RPMI7951 (cell line): ENCODE measurements at places on chromosomes 12 and 14.

DNA sequence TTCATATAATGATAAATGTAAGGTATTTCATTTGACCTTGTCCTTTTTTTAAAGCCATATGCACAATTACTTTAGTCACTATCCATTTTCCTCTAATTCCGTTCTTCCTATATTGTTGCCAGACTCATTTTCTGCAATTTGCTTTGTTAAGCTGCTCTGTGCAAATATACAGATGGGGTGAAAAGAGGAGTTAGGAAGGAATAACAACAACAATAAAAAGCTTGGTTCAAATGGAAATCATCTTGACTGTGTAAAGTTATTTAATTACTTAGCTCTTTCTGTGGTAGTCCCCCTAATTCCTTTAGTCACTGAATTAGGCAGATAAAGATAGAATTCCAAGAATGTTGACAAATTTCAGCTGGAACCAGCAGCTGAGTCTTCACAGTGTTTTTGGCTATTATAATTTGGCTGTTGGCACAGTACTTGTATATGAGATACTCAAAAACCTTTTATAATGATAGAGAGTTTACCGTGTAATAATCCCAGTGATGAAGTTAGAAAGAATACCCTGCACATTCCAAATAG lies 838.0 kb downstream of the RPS29 start:
- DNase-seq, result no peak

DNA sequence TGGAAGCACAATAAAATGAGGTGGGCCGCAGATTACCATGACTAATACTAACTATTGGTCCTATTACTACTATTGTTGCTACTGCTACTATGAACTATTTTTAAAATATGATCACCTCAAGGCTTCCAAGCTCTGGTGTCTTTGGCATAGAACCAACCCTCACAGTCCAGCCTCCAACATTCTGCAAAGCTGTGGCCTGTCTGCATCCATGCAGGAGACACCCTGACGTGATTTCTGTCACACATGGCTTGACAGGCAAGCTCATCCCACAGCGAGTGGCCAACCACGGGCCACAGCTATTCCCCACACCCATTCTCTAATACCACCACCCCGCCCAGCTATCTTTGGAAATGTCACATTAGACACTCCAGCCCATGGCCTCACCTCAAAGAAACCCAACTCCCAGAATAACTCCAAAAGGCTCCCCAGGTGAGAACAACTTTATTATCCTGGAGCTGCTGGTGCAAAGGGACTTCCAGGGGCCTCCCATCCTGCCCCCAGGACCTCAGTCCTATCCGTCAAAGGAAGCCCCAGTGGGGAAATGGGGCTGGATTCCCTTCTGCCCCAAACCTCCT lies 14.4 kb downstream of the ISCU start:
- no peak for DNase-seq

GRCh38 chr12:4545195-4545594 lies 6.5 kb downstream of the RAD51AP1 start:
- no peak for DNase-seq

DNA sequence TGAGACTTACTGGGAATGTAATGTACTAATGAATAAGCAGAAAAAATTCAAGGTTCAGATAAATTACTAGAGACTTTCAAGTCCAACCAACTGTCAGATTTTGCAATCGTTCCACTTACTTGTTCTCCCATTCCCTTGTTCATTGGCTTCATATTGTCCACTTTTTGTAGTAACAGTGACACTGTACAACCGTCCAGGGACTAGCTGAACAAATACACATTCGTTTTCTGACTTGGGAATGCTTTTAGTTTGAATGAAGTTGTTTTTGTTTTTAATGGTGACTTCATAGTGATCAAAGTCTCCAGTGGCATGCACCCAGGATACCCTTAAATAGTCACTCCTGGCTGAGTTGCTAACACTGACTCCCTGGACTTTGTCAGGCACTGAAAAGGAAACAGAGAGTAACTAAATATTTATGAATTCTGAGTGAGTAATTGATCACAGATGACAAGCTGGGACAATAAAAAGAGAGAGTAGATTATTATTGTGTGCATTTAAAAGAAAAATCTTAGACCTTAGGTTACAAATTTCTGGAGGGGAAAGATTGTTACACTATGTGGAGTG lies 65.4 kb downstream of the PTPRB start:
- no peak for DNase-seq

DNA sequence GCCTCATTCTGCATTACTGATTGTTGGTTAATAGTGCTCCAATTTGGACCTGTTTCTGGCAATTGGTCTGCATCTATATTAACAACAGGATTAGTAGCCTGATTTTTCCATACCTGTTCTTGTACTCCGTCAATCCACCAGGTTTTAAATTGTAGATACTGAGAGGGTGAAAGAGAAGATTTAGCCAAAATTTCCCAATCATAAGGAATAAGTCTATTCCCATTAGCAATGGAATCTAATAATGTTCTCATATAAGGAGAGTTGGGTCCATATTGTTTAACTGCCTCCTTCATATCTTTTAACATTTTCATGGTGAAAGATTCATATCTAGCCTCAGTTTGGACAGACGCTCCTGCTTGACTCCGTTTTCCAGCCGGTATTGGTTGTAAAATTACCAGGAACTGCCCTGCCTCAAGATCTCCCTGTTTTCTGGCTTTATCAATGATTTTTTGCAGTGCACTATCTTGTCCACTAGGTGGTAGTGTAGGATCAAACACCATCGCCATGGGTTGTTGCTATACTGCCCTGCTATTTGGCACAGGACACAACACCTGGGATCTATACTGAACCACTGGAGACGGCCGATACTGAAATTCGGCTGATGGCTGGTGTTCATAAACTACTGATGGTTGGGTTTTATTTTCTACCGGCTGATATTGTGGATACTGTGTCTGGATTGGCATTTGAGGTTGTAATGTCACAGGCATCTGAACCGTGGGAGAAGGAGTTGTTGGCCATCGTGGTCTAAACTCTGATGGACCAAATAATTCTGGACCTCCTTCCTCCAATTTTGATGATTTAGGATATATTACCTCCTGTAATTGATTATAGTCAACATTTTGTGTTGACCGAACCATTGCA lies 25.2 kb downstream of the DHRS4L2 start:
- DNase-seq, result peak; percentile 69

DNA sequence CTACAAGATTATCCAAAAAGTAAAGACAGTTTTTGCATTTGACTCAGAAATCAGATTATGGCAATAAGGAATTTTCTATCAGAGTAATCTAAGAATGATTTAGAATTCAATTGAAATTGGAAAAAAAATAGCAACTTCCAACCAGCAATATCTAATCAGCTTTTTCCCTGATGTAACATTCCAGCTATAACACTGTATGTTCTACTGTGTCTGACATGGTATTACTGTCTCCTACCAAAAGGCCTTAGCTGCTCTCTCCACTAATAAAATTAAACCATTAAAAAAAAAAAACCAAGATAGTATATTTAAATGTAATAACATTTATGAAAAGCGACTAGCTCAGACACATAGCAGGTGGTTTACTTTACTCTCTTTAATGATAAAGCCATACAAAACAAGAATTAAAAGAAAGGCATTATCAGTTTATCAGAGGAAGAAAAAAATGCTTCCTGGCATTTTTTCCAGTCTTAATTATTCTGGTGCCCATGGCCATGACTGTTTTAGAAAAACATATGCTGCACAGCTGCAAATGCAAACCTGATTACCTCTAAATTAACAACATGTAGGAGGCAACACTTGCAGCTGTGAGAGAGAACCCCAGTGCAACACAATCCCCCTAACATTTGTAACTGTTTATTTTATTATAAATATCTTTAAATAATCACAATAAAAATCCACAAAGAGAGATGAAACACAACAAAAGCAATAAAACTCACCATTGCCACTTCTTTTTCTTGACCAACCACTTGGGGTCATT lies 28.8 kb downstream of the PHLDA1 start:
- peak; percentile 64 for DNase-seq

GRCh38 chr14:89621009-89621421 lies 204.0 kb upstream of the FOXN3 start:
- no peak for DNase-seq

GRCh38 chr12:52710730-52711129 lies 7.4 kb upstream of the KRT77 start:
- no peak for DNase-seq

GRCh38 chr12:74412606-74413230 lies 124.9 kb upstream of the ATXN7L3B start:
- DNase-seq, result peak; percentile 14

- no peak for DNase-seq
These were observed 50.6 kb downstream of the KIF21A start for GRCh38 chr12:39392154-39392925.

- DNase-seq, result no peak
These were observed 41.3 kb downstream of the RIC8B start for GRCh38 chr12:106815741-106816140.

- DNase-seq, result peak; percentile 85
These were observed 7.7 kb downstream of the UBC start for GRCh38 chr12:124906606-124907261.

GRCh38 chr14:98350213-98350612 lies 921.8 kb downstream of the BCL11B start:
- no peak for DNase-seq

DNA sequence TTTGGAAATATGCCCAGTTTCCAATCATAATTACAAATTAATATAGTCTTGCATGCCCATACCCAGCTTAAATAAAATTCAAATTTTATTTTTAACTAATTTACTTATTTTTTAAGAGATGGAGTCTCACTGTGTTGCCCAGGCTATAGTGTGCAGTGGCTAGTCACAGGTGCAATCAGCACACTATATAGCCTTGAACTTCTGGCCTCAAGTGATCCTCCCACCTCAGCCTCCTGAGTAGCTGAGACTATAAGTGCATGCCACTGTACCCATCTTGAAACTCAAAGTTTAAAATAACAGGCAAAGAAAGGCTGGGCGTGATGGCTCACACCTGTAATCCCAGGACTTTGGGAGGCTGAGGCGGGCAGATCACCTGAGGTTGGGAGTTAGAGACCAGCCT lies 10.3 kb downstream of the MLH3 start:
- DNase-seq, result no peak

DNA sequence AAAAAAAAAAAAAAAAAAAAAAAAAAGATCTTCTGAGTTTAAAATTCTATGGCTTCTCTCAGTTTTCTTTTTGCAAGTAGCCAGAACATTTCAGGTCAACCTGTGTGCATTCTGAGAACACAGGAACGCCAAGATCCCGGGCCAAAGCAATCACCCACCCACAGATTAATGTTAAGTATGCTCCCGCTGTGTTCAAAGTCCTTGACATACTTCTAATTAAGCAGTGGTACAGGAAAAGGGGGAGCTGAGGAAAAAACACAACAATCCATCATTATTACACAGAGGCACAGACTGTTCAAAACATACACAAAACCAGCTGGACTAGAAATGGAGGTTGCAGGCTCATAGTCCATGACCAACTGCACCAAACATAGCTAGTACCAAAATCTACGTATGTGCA lies 2.8 kb downstream of the FBXO21 start:
- no peak for DNase-seq

DNA sequence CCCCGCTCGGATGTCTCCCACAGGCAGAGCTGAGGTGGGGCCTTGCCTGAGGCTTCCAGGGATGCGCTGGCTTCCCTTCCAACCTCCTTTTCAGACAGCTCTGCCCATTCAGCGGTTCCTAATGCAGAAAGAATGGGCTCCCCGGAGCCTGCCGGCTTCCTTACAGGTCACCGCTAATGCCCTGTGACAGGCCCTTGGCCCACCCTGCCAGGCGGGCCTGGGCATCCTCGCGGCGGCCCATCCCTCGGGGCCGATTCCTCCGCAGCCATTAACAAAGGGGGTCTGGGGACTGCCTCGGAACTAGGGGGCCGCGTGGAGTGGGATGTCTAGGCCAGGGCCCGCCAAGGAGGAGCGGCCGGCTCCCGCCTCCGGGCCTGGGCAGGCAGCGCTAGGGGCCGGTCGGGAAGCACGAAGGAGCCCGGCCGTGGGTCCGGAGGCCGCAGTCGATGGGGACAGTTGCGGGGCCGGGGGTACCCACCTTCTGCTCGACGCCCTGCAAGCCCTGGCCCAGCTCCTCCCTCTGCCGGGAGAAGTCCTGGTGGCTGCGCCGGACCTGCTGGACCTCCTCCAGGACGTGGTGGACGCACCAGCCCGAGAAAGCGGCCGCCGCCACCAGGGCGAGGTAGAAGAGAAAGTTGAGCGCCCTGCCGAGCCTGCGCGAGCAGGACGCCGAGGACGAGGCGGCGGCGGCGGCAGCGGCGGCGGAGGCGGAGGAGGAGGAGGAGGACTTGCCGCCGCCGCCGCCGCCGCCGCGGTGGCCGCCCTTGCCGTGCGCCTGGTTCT lies 738 bp downstream of the CKAP4 start:
- peak; percentile 64 for DNase-seq

DNA sequence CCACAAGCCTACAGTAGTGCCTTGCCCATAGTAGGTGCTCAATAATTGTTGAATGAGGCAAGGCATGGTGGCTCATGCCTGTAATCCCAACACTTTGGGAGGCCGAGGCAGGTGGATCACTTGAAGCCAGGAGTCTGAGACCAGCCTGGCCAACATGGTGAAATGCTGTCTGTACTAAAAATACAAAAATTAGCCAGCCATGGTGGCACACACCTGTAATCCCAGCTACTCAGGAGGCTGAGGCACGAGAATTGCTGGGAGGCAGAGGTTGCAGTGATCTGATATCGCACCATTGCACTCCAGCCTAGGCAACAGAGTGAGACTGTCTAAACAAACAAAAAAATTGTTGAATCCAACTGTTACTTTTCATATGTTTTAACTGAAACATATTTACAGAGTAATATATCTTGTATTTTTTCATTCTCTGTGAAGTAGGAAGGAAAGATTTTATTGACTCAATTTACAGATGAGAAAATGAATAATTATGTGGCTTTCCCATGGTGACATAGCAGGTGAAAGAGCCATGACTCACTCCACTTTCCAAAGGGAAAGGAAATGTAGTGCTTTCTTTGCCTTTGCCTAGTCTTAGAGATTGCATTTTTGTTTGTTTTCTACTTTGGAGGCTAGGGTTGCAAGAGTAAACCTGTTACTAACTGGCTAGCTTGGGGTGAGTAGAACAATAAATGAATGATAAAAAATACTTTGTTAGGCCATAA lies 95.4 kb upstream of the SLC38A4 start:
- DNase-seq, result peak; percentile 60

DNA sequence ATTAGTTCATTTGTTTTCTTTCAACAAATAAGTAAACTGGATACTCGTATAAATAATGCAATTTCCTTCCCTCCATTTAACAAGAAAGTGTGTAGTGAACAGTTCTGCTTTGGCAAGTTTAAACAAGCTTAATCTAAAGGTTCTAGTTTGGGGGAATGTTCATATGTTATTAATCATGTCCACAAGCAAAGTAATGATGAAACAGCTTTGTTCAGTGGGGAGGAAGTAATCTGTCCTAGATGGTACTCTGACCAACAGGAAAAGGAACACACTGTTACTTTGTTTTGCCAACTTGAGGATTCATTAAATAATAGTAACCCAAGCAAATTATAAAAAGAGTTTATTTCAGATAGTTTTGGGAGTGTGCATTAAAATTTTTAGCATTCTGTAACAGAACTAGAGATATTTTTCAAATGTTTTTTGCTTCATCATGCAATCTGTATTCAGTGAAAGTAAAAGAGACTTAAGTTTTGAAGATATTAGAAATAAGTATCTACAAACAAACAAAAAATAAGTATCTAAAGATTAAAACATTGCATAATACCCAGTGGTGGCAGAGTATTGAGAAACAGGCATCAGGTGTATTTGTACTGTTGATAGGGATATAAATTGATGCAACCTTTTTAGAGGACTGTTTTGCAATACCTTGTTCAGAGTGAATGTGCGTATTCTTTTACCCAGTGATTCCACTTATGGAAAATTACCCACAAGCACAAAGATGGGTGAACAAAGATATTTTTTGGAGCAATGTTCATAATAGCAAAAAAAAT lies 61.1 kb downstream of the RAB35 start:
- DNase-seq, result peak; percentile 22

GRCh38 chr12:109449845-109450532 lies 27.1 kb downstream of the KCTD10 start:
- no peak for DNase-seq
